ENCODE measurements at places on chromosomes 16 and 17.

DNA sequence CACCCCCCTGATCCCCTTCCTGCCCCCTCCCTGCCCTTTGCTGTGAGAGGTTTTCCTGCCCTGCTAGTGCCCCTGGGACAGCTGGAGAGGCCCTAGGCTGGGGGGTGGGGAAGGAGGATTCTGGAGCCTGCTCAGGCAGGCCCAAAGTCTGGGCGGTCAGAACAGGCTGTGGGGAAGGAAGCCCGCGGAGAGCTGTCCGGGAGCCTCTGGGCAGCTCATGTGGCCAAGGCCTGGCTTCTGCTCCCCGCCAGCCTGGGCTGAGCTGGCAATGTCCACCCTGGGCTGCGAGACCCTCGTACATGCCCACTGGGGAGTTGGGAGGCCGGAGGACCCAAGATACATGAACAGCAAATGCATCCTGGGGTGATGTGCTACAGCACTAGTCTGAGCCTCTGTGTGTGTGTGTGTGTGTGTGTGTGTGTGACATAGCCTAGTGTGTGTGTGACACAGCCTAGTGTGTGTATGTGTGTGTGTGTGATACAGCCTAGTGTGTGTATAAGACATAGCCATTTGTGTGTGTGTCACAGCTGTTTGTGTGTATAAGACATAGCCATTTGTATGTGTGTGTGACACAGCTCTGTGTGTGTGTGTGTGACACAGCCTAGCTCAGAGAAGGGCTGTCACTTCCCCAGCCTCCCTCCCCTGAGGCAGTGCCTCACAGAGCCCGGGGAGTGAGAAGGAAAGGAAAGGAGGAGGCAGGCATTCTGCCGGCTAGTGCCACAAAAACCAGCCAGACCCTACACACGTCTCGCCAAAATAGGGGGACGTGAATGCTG, 201.4 kb upstream of the CIBAR2 start:
- DNase-seq = no peak

GRCh38 chr17:82681547-82681946, 17.0 kb downstream of the RAB40B start:
- no peak for DNase-seq

DNA sequence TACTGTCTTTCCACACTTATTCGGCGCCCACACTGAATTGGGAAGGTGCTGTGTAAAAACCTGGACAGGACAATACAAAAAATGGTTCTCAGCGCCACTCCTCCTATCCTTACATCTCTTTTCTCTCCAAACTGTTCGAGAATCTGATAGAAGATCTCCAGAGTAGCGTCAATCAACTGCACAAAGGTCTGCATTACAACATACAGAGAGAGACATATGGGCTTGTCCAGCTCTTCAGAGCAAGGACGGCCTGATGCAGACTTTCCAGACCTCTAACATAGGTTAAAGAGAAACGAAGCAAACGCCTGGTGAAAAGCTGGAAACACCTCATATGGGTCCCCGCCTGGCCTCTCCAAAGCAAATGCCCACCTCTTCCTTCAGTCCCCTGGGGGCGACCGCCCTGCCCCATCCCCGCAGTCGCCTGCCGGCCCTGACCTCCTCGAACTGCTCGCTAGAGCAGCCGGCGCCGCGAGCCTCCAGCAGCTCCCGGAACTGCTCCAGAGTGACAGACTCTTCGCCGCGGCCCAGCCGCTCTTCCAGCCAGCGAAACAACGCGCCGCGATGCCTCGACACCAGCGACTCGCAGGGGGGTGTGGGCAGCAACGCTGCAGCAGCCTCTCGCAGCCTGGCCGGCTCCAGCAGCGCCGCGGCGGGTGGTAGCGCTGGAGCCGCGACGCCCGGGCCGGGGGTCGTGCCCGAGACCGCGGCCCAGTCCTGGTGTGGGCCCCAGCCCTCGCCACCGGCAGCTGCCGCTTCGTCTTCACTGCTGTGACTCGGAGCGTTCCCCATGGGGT, 526 bp downstream of the ZZEF1 start:
- DNase-seq = no peak

DNA sequence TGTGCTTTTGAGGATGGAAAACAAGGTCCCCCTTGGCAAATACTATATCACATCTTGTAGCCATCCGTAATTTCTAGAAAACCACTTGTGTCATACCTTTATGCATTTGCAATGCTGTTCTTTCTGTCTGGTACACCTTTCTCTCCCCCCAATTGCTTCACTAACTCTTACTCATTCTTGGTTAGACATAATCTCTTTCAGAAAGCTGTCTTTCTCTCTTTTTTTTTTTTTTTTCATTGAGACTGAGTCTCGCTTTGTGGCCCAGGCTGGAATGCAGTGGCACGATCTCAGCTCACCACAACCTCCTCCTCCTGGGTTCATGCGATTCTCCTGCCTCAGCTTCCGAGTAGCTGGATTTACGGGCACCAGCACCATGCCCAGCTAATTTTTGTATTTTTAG, 94.9 kb upstream of the C17orf78 start:
- DNase-seq = no peak

DNA sequence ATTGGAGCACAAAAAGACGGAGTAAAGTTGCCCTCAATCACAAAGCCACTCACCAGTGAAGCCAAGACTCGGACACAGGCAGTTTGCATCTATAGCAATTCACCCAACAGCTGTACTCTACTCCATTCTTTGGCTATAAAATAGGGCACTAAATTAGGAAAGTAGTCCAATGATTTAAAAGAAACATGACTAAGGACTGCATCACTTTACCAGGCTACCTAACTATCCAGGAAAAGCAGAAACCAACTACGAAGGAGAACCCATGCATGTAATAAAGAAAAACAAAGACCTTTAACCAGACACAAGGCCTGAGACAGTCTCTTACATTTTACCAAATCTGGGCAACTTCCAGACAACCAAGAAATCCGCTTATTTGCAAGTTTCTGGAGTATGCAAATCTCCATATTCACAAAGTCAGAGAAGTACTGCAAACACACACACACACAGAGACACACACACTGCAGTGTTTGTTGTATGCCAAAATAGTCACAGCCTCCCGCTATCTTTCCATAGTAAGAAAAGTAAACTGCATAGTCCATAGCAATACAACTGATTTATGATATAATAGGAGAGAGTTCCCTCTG, 59.8 kb downstream of the CDH11 start:
- DNase-seq = no peak

DNA sequence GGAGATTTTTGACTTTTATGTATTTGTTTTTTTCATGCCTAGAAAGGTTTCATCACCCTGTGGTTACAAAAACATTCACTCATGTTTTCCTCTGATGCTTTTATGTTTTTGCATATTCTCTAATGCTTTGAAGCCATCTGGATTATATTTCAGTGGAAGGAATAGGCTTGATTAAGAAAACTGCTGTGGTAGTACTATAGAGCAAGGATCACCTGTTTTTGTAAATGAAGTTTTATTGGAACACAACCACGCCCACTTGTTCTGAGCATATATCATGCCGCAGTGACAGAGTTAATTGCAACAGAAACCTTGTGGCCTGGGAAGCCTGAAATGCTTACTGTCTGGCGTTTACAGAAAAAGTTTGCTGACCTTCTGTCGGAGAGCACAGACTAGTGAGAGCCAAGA, 11.5 kb downstream of the COX10 start:
- DNase-seq = no peak

DNA sequence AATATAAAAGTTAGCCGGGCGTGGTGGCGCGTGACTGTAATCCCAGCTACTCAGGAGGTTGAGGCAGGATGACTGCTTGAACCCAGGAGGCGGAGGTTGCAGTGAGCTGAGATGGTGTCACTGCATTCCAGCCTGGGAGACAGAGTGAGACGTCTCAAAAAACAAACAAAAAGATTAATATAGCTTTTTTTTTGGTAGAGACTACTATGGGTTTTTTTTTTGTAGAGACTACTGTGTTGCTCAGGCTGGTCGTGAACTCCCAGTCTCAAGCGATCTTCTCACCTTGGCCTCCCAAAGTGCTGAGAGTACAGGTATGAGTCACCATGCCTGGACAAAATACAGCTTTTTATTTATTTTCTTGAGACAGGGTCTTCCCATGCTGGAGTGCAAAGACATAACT, 20.2 kb downstream of the ZNRF1 start:
- DNase-seq = no peak
